ENCODE measurements at places on chromosomes 4 and X.

DNA sequence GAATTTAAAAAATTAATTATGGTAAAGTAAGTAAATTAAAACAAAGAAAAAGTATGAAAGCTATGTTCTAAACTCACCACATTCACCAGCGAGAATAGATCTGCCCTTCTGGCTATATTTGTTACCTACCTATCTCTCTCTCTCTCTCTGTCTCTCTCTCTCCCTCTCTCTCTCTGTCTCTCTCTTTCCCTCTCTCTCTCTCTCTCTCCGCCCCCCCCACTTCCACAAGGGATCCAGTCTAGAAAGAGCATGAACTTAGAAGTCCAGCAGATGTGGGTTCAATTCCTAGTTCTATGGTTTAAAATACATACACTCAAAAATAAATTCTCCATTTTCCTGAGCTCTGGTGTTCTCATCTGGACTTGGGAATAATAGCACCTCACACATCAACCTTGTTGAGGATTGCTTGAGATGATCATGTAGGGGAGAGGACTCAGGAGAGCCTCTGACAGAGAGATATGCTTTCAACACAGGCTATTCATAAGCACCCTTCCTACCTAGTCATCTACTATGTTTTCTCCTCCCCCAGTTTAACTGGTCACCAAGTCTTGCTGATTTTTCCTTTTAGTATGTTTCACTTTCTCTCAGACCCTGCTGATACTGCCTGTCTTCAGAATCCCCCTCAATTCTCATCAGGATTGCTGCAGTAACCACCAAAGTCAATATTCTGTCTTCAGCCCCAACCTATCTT is 64.7 kb downstream of the SLC7A11 start:
- no peak for DNase-seq

DNA sequence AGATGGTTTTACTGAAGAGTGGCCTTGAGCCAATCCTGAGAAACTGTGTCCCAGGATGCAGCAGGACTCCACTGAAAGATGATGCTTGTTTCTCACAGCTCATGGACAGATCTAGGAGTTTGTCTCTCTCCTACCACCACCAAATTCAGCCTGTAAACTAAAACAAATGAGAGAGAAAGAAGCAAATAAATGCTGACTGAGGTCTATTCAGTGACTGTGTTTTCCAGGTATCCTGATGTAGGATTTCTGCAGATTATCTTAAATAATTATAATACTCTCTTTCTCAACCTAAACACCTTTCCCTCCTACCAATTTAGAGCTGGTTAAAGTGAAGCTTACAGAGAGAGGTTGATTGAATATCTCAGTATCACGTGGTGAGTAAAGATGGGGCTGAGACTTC is 599.6 kb upstream of the LCORL start:
- DNase-seq: no peak

DNA sequence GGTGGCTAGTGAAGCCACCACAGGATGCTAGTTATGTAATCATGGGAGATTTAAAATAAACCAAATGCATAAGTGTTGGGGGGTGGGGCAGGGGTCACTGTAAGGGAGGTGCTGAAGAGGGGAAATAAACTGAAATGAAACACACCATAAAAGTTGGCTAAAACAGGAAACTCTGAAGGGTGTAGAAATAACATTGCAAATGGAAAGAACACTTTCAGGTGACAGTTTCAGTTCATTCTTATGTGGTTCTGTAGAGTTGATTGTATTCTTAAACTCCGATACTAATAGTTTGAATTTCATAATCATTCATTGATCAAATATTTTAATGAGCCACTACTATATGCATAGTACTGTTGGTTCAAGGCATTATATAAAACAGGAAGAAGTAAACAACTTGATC is 80.1 kb downstream of the HDAC8 start:
- no peak for DNase-seq

GRCh38 chrX:17608888-17609287 is 128.4 kb upstream of the SCML1 start:
- no peak for DNase-seq

DNA sequence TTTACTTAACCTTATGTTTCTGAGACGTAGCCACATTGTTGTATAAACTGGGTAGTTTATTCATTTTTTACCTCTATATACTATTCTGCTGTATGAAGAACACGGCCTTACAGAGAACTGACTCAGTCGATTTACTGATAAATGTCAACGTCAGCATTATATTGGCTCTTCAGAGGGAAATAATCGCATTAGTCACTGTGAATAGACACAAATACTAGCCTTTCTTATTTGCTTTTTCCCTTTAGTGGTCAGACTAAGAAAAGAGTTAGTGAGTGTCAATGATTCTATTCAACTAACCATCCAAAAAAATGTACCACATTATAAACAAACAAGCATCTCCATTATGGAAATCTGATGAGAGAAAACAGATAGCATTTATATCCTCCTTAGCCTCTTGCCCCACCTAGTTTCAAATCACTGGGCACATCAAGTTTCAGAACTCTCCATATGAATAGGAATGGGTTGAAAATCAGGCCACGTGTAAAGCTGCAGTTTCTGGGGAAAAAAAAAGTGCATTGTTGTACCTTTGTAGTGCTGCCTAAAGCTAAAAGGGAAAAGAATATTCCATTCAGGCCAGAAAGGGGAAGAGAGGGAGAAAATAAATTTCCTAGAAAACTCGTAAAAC is 146.7 kb upstream of the VCX3A start:
- DNase-seq: no peak

DNA sequence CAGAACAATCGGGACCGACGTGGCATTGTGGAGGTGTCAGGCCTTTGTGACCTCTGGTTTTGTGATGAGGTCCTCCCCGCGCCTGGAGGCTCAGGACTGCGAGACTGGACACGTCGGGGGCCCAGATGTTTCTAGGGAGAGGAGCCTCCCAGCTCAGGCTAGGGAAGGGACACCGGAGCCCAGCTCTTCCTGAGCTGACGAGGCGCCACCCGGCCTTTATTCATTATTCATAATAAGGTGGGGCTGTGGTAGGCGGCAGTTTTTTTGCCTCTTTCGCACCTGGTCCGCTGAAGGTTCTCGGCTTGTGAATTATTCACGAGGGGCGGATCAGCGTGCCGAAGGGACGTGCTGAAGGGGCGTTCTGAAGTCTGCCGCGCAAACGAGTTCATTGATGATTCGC is 2.3 kb upstream of the UBA1 start:
- DNase-seq: no peak

DNA sequence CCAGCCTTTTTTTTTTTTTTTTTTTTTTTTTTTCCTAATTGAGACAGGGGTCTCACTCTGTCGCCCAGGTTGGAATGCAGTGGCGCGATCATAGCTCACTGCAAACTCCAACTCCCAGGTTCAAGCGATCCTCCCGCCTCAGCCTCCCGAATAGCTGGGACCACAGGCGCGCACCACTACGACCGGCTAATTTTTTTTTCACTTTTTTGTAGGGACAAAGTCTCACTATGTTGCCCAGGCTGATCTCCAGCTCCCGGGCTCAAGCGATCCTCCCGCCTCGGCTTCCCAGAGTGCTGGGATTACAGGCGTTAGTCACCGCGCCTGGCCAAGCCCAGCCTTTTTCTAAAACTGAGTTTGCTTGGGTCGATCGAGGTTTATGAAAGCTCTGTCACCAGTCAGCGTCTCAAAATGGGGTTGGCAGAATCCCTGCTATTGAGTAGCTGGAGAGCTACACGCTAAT is 1.3 kb upstream of the OTUD5 start:
- DNase-seq: no peak

DNA sequence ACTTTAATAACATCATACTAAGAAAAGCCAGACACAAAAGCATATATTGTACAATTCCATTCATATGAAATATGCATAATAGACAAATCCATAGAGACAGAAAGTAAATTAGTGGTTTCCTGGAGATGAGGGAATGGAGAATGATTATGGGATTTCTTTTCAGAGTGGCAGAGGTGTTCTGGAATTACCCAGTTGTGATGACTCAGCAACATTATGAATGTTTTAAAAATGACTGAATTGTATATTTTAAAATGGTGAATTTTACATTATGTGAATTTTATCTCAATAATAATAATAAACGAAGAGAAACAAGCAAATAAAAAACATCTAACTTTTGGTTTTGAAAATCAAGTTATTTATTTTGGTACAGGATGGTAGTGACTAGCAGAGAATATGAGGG is 11.2 kb downstream of the ZXDA start:
- no peak for DNase-seq

GRCh38 chrX:118337687-118338086 is 8.2 kb upstream of the WDR44 start:
- DNase-seq: no peak

- no peak for DNase-seq
These were observed 34.3 kb downstream of the NLGN3 start for GRCh38 chrX:71178908-71179307.

DNA sequence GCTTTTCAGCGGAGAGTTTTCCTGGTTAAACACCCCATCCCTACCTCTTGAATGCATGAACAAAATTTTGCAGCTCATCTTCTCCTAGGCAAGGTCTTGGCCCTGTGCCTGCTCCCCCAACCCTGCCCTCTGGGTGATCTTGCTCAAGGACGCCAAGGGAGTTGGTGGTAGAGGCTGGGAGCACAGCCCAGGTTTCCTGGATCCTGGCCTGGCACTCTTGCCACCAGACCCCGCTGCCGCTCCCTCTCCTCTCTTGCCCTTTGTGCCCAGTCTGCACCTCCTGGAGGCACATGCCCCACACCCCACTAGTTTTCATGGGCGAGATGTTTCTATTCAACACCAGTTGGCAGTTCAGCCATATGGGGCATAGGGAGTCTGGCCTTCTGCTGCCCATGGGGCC is 37.3 kb downstream of the TSC22D3 start:
- DNase-seq: no peak

DNA sequence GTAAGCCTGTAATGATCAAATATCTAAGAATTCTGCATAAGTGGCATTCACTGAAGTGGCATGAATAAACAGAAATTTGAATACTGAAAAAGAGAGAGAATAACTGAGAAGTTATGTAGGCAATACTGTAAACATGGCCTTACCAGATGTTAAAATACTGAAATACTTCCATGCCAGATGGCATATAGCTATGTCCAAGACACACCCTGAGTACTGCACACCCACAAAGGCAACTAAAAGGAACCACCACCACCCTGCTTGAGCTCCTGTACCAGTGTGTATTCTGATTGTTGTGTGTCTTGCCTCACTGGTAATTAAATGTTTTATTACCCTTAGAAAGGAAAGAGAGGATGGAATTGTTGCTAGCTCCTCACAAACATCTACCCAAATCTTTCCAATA is 192.1 kb downstream of the ADAMTS3 start:
- no peak for DNase-seq

GRCh38 chrX:43456063-43456462 is 200.0 kb upstream of the MAOA start:
- DNase-seq: no peak

GRCh38 chr4:140876615-140877364 is 120.6 kb upstream of the TBC1D9 start:
- no peak for DNase-seq

- no peak for DNase-seq
These were observed 22.8 kb upstream of the CENPVL3 start for GRCh38 chrX:51641421-51642021.

- DNase-seq: no peak
These were observed 33.7 kb downstream of the IDS start for GRCh38 chrX:149471397-149471796.

DNA sequence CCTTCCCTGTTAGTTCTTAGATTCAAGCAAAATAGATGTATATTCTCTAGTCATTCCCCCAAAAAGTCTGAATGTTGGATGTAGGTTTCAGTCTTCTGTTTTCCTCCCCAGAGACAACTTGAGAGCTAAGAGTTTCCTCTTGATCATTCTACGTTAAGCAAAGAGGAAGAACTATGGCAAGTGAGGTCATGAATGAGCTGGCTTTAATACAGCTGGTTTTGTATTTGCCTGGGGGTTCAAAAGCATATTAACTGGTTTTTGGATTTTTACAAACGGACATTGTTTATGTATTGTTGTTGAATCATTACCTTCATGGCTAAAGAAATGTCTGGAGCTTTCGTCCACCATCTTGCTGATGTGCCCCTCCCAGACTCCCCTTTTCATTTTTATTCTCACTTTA is 916.7 kb upstream of the POU3F4 start:
- no peak for DNase-seq

- DNase-seq: no peak
These were observed 2197.7 kb downstream of the ARAP2 start for GRCh38 chr4:34046580-34046979.

- peak; percentile 87 for DNase-seq
These were observed 15.7 kb downstream of the PRKX start for GRCh38 chrX:3697701-3698279.

- no peak for DNase-seq
These were observed 12.8 kb upstream of the UGT2B10 start for GRCh38 chr4:68803013-68803412.

- no peak for DNase-seq
These were observed 54.9 kb downstream of the USO1 start for GRCh38 chr4:75779105-75779757.

DNA sequence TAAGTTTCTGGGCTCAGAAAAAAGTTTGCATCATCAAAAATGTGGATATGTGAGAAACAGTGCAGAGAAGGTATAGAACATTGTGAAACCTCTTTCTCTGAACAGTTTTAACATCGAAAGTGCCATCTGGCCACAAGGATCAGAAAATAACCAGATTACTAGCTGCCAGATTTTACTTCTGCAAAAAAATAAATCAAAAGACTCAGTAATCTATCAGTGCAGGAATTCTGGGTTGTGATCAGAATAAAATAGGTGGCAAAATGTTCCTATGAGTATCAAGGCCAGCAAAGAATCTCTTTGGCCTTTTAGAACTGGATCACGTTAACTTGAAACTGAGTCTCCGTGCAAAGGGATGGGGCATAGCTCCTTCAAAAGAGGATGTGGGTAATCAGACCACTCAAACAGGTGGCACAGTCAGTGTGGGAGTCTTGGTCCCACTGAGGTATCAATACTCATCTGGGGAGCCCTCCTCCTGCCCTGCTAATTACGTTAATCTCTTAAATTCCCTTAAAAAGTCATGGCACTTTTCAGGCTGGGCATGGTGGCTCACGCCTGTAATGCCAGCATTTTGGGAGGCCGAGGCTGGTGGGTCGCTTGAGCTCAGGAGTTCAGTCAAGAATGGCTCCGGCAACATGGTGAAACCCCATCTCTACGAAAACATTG is 26.7 kb upstream of the RBM47 start:
- no peak for DNase-seq

GRCh38 chrX:149363965-149364364 is 141.1 kb downstream of the IDS start:
- DNase-seq: no peak

Data from osteocyte (in vitro differentiated cells).